ENCODE measurements at places on chromosomes 5 and 9.

- no peak for DNase-seq
Measured at GRCh38 chr5:129963359-129963758, 59.1 kb downstream of the CHSY3 start.

DNA sequence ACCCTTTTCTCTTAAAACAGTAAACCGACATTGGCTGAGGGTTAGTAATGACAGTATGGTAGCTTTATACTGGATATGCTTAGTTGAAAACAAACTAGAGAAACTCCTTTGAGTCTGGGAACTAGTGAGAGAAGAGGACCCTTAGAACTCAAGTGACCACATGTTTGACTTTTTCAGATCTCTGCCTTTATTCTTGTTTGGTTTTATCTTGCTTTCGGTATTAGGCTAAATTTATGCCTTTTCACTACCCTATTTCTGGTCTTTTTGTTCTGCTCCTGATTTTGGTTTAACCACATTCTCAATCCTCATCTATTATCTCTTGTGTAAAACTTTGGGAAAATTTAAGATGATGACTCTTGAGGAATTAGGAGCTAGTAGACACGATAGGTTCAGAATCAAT, 11.0 kb downstream of the SNAPC3 start:
- DNase-seq, result no peak

DNA sequence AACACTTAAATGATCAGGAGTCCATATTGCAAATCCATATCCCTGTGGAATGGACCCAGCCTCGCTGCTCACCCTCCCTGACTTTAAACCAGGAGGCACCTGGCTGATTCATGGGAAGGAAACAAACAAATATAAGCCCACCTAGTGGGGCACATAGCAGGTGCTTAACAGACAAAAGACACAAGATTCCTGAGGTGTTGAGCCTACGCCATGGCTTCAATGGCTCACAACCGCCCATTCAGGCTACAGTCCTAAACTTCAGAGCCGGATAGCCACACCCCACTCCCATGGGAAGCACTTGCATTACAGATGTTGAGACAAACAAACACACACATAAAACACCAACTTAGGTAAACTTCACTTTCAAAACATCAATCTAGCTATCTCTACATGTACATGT, 359.9 kb downstream of the ICE1 start:
- DNase-seq, result no peak

DNA sequence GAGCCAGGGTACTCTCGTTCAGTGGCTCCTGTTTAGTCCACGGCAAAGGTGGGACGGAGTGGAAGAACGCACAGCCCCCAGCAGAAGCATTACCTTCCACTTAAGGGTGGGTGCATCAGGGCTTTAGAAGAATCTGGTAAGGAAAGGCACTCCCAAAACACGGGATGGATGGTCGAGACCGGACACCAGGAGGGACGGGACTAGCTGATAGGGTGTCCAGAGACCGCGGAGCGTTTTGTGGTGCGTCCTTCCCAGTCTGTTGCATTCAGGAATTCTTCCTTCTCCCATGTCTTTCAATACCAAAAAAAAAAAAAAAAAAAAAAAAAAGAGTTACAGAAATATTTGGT, 545 bp upstream of the CTSV start:
- no peak for DNase-seq

GRCh38 chr5:62690421-62690820, 111.8 kb downstream of the LRRC70 start:
- no peak for DNase-seq

DNA sequence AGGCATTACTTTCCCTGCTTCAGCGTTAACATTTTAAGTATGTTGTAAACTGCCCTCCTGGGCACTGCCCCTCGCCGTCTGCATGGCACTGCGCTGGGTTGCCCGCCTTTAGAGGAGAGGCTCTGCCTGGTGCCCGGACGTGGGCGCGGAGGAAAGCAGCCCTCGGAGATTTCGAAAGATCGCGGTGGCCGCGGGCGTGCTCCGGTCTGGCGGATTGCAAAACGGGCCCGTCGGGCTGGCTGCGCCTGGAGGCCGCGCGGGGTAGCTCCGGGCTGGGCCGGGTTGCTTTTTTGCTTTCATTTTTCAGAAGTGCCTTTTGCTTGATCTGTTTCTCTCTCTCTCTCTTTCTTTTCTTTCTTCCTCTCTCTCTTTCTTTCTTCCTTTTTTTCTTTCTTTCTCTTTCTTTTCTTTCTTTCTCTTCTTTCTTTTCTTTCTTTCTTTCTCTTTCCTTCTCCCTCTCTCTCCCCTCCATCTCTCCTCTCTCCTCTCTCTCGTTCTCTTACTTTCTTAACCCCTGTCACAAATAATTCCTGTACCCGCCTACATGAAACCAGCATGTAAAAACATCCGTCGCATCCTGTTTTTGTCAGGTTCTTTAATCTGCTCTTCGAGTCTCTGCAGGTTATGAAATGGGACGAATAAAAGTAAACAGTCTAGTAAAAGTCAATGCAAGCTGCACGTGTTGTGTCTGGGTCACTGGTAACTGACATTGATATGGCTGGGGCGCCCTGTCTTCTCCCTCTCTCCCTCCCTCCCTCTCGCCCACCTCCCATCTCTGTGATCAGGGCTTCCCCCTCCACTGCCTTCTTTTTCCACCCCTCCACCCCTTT, 1.7 kb downstream of the FST start:
- peak; percentile 49 for DNase-seq

- no peak for DNase-seq
Measured at GRCh38 chr5:144378681-144379080, 208.0 kb downstream of the KCTD16 start.

GRCh38 chr9:136694163-136694871, 7.1 kb upstream of the AGPAT2 start:
- DNase-seq, result peak; percentile 51

All from stimulated activated CD4-positive, alpha-beta T cell treated with anti-CD3 and anti-CD28 coated beads, Interleukin-4, amount 100 ng/mL, for 48 hours (primary cell).